NCI-H510A (cell line): ENCODE measurements at places on chromosomes 12 and 14.

DNA sequence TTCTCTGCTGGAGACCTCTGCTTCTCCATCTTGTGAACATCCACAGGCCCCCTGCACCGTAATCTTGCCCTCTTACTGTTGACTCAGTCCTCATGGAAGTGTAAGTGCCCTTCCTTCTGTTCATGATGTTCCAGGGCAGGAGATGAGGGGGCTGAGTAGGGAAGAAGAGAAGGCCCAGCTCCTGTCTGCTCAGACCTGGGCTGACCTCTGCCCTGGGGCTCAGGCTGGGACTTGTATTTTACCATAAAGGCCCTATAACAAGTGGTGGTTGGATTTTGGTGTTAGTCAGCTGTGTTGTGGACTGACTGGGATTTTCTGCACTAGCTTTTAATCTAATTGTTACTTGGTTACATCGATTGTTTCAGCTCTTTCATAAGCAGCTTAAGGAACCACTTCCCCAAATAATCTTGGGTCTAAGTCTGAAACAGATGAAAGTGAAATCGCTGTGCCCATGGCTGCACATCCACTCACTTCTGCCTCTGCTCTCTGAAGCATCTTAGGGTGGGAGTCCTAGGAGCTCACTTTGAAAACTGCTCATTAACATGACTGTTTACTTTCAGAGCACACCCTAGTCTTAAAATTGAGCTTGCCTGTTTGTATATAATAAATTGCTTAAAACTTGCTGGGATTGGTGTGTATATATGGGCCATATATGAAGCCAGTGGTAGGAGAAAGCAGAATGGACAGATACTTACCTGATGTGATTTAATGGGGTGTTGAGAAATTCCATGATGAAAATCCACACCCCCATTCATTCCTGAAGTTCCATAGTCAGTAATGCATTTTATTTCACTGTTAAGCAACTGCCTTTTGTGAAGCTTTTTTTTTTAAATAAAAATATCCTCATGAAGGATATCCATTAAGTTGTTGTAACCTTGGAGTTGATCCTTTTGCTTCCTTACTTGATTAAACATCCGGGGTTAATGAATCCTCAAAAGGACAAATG, 17.7 kb downstream of the C12orf71 start:
- no peak for DNase-seq

GRCh38 chr12:60421741-60422140, 825.9 kb downstream of the SLC16A7 start:
- DNase-seq: no peak

GRCh38 chr12:52162981-52163380, 28.8 kb downstream of the KRT80 start:
- DNase-seq: no peak

GRCh38 chr14:48560421-48560820, 885.0 kb upstream of the MDGA2 start:
- no peak for DNase-seq

DNA sequence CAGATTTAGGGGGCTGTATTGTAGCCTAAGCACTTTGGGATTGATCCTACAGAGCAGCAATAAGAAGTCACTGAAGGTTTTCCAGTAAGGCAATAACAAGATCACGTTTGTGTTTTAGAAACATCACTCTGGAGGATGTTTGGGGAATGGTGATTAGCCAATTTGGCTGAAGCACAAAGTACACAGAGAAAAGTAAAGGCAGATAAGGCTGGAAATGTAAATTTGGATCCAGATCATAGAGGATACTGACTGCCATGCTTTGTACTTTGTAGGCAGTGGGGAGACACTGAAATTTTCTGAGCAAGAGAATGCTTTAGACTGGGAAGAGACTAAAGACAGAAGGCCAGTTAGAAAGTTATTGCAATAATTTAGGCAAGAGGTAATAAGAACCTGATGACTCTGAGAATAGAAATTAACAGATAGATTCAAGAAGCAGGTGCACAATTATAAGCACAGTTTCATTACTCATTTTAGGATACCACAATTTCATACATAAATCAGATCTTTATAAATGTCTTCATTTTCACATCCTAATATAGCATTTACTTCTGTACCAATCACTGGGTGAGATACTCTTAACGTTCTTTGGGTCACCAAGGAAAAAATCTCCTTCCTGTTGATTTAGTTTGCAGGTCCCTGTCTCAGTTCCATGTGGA, 314.5 kb upstream of the GARIN6 start:
- DNase-seq: no peak

GRCh38 chr12:75690296-75690955, 179.0 kb upstream of the KRR1 start:
- DNase-seq: no peak

GRCh38 chr12:70876952-70877351, 43.6 kb downstream of the PTPRR start:
- DNase-seq: no peak

DNA sequence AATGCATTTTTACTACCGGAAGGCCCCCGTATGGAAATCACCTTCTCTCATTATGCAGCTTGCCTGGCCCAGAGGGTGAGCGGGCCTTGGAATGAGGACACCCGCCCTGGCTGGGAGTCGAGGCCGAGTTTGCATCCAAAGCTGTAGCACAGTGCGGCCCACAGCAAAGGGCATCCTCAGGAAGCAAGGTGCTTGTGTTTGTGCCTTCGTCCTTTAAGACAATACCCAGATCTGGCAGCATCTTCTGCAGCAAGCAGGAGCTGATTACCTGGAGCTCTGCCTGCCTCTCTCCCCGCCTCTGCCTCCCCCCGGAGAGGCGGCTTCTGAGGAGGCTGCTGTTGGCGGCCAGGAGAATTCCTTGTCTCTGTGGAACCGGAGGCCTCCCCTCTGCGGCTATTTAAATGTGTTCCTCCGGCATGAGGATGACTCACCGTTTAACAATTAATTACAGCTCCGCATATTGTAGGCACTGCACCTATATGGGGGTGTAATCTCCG, 145.3 kb downstream of the CACNA1C start:
- no peak for DNase-seq

DNA sequence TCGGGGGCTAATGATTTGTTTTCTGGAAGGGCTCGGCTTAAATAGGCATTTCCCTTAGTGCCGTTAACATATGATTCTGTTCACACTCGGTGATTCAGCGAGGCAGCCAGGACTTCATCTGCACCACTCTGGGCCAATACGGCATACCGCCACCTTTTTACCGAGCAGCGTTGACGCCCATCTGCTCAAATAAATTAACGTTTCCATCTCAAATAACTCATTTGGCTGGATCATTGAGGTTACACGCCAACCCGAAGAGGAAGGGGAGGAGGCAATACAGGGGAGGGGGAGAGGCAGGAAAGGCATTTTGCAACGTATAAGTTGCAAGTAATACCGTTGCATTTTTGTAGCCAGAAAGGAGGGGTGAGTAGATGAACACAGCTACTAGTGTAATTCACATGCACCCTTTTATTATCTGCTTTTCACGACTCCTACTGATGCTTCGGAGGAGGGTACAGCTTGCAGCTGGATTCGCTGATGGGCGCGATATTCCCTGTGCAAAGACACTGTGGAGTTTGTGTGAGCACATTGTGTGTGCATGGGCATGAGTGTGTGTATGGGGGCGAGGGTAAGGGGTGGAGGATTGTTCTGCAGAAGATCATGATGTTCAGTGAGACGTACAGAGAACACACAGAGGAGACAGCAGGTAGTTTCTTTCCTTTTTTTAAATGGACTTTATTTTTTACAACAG, 45.9 kb downstream of the MAP1LC3B2 start:
- no peak for DNase-seq

DNA sequence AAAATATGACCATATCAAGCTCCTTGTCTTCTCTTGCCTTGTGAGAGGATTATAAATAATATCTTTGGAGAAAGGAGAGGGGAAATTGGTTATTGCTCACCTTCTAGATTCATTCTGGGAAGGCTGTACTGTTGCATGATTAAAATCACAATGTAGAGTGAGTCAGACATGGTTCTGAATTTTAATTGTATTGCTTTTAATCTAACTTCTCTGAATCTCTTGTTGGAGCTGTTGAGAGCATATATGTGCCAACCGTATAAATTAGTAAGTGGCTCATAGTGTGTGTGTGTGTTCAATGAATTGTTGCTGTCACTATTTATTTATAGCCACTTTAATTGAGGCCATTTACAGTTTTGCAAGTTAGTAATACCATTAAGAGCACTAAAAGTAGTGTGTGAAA, 56.1 kb downstream of the KCNJ8 start:
- no peak for DNase-seq

DNA sequence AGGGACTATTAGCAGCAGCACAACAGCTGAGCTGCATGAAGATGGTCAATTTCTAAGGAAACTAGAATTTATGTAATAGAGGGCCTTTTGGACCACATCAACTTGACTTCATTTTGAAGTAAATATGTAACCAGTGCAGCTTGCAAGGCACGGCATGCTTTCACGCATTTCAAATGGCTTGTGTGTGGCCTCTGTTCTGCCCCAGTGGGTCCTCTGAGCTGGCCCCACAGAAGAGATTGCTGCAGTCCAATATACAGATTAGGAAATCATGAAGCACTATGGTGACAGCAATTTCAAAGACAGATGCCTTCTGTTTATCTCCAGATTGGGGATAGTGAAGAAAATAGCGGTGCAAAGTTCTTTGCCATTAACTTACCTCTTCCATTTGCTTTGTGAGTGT, 101.4 kb downstream of the PDZRN4 start:
- DNase-seq: no peak

- no peak for DNase-seq
These were observed 47.9 kb upstream of the DBX2 start for GRCh38 chr12:45098766-45099165.

DNA sequence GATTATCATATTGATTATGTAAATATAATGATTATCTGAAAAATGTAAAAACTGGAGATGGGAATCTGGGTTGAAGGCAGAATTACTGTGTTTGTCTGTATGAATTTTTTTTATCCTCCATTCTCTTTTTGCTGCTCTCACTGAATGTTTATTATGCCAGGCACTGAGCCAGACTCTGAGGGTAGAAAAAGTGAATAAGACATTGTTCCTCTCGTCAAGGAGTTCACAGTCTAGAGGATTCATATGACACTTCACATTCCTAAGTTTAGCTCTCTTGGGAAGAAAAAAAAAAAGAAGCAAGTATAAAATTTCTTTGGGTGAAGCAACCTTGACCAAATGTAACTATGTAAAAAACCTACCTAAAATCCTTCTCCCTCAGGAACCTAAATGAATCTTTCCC, 120.9 kb upstream of the LMO3 start:
- no peak for DNase-seq

GRCh38 chr14:77459072-77459723, 1.3 kb downstream of the AHSA1 start:
- no peak for DNase-seq

DNA sequence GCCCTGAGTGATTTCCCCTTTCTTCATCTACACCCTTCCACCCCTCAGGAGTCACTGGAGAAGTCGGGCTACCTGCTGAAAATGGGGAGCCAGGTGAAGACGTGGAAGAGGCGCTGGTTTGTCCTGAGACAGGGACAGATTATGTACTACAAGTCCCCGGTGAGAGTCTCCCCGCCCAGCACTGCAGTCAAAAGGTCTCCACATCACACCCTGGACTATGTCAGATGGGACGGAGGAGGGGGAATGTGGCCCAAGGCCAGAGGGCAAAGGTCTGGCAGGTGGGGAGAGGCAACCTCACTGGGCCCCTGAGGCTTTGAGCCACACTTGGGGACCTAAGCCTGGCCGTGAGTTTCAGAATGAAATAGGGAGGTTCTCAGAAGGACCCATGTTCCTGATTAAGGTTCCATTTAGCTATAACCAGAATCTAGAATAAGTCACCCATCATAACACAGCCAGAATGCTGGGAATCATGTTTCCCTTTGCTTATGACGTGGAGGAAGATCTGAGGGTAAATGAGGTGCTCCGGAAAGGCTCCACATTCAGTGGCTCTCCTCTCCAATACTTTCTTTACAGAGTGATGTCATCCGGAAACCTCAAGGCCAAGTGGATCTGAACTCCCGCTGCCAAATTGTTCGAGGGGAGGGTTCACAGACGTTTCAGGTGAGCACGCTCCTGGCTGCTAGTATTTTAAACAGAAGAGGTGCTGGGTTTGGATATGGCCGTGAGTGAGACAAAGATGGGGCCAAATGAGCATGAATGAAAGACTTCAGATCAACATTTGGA, 26.6 kb downstream of the PIGH start:
- no peak for DNase-seq

- DNase-seq: no peak
These were observed 63.9 kb downstream of the SYT1 start for GRCh38 chr12:78928200-78929074.

- DNase-seq: no peak
These were observed 110.5 kb downstream of the GPR135 start for GRCh38 chr14:59354666-59355065.

- DNase-seq: no peak
These were observed 248.5 kb upstream of the LMO3 start for GRCh38 chr12:16854465-16854864.

DNA sequence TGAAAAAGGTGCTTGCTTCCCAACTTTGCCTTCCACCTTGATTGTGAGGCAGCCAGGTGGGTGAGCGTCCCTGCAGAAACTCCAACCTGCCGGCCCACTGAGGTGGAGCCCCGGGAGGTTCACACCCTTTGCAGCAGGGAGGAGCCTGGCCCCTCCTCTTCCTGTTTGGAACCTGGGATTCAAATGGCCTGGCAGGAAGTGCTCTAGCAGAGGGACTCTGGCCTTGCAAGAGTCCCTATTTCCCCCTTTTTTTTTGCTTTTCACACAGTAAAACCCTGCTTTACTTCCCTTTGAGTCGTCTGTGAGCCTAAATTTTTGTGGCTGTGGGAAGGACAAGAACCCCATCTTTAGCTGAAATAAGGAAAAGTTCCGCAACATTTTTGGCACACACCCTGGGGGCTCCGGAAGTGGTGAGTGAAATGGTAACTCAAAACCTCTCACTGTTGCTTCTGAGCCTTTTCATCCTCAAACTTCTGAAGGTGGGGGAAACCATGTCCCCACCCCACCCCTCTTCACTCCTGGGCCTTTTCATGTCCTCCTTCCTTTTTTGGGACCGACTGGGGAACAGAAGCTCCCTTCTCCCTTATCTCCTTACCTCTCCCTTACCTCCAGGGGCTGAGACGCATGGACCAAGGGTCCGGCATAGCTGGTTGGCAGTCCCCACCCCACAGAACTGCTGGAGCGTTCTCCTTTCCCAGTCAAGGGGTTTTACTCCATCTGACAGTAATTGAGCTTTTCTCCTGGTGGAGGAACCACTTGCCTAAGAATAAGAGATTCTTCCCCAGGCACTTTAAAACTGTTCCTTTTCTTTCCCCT, 102.0 kb downstream of the KCNMB4 start:
- DNase-seq: no peak
